A549 treated with GW870086 at 1 μM for 4 hours (cell line): ENCODE measurements at places on chromosomes 12 and 14. TPM values are rescaled to one million over a fixed set of nuclear protein-coding genes. Genes with fewer than 3 reads are reported as not detected.

Gene PMEL
- 0.68 to 1.4 TPM (median 0.88 TPM) in 5 replicates for total RNA-seq

Gene DENND5B
- total RNA-seq, result 10.0 to 14.7 TPM (median 13.2 TPM) in 5 replicates

Gene PPP1R1A
- total RNA-seq, result 0.21 to 0.24 TPM in 2 of 5 replicates, not detected in the others

Gene GLT1D1
- total RNA-seq, result not detected in 5 replicates

Gene INHBE
- 0.11 to 0.17 TPM (median 0.13 TPM) in 4 of 5 replicates, not detected in the other for total RNA-seq

Gene KIF5A
- 0.19 to 0.48 TPM (median 0.29 TPM) in 5 replicates for total RNA-seq

Gene CMA1
- not detected in 5 replicates for total RNA-seq

Gene PGF
- total RNA-seq, result 3.4 to 5.1 TPM (median 4.2 TPM) in 5 replicates

Gene NINJ2
- total RNA-seq, result 0.29 to 1.1 TPM (median 0.89 TPM) in 5 replicates

Gene ITGA7
- total RNA-seq, result 0.90 to 1.6 TPM (median 1.1 TPM) in 5 replicates

Gene UNC79
- total RNA-seq, result 0.01 to 0.03 TPM (median 0.03 TPM) in 4 of 5 replicates, not detected in the other

Gene CACNA2D4
- not detected in 5 replicates for total RNA-seq

Gene POTEG
- 0.06 TPM in 1 of 5 replicates, not detected in the others for total RNA-seq

Gene MYH6
- total RNA-seq, result 0.02 to 0.03 TPM in 2 of 5 replicates, not detected in the others

Gene PRKD1
- total RNA-seq, result 2.2 to 3.1 TPM (median 2.9 TPM) in 5 replicates

Gene TGM1
- total RNA-seq, result 0.81 to 1.5 TPM (median 1.2 TPM) in 5 replicates

Gene ZNF891
- total RNA-seq, result 0.31 to 0.46 TPM (median 0.37 TPM) in 5 replicates

Gene EFS
- total RNA-seq, result not detected in 5 replicates

Gene GALNT8
- not detected in 5 replicates for total RNA-seq

Gene TAC3
- total RNA-seq, result 0.17 to 0.63 TPM (median 0.19 TPM) in 3 of 5 replicates, not detected in the others

Gene AQP5
- not detected in 5 replicates for total RNA-seq

Gene TSHR
- not detected in 5 replicates for total RNA-seq

Gene ASPG
- 0.07 to 0.16 TPM in 2 of 5 replicates, not detected in the others for total RNA-seq

Gene BATF
- not detected in 5 replicates for total RNA-seq

Gene CLEC4C
- not detected in 5 replicates for total RNA-seq

Gene SCN8A
- total RNA-seq, result 1.2 to 1.7 TPM (median 1.5 TPM) in 5 replicates

Gene IAPP
- not detected in 5 replicates for total RNA-seq

Gene KRT7
- 4,163 to 5,096 TPM (median 4,633 TPM) in 5 replicates for total RNA-seq

Gene CFAP54
- total RNA-seq, result 0.79 to 1.4 TPM (median 1.2 TPM) in 5 replicates

Gene GSC
- total RNA-seq, result 0.18 to 0.45 TPM (median 0.37 TPM) in 5 replicates

Gene CD69
- 0.16 TPM in 1 of 5 replicates, not detected in the others for total RNA-seq

Gene SYT10
- total RNA-seq, result not detected in 5 replicates

Gene KCNJ8
- total RNA-seq, result 0.15 to 0.44 TPM (median 0.31 TPM) in 5 replicates

Gene RNASE2
- not detected in 5 replicates for total RNA-seq

Gene STAC3
- 0.15 to 0.49 TPM (median 0.26 TPM) in 5 replicates for total RNA-seq

Gene SLCO1C1
- total RNA-seq, result 0.05 TPM in 1 of 5 replicates, not detected in the others

Gene NT5DC3
- 9.8 to 11.1 TPM (median 10.8 TPM) in 5 replicates for total RNA-seq

Gene GPRC5A
- total RNA-seq, result 263 to 406 TPM (median 370 TPM) in 5 replicates

Gene ALDH1L2
- 2.7 to 3.7 TPM (median 3.6 TPM) in 5 replicates for total RNA-seq

Gene NACA
- 1,533 to 1,898 TPM (median 1,542 TPM) in 5 replicates for total RNA-seq

Gene ZDHHC22
- total RNA-seq, result 0.18 to 0.35 TPM (median 0.23 TPM) in 5 replicates

Gene USP44
- total RNA-seq, result 0.07 to 0.25 TPM (median 0.21 TPM) in 5 replicates

Gene ERBB3
- total RNA-seq, result 0.95 to 3.0 TPM (median 1.4 TPM) in 5 replicates

Gene MIP
- 0.14 TPM in 1 of 5 replicates, not detected in the others for total RNA-seq

Gene DLGAP5
- 24.6 to 38.0 TPM (median 31.4 TPM) in 5 replicates for total RNA-seq

Gene SERPINA10
- 0.03 TPM in 1 of 5 replicates, not detected in the others for total RNA-seq

Gene TOMM20L
- not detected in 5 replicates for total RNA-seq

Gene CLEC4A
- total RNA-seq, result 0.19 to 0.38 TPM in 2 of 5 replicates, not detected in the others

Gene TAS2R9
- total RNA-seq, result not detected in 5 replicates

Gene NRIP2
- not detected in 5 replicates for total RNA-seq

Gene AQP6
- not detected in 5 replicates for total RNA-seq
